ENCODE measurements at places on chromosomes 2 and 18.

DNA sequence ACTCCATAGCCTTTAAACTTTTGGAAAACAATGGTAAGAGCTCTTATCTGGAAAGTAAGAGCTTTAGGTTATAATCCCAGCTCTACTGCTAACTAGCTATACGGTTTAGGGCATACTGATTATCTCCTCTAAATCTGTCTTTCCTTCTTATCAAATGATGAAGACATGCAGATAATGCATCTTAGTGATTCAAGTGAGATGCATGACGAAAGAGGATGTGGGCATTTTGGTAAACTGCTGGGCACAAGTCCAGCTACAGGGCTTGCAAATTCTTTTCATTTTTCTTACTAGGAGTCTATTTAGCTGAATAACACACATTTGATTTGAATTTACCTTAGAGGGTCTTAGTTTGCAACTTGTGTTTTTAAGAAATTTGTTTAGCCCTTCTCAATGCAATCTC is 1604.8 kb upstream of the ZEB2 start:
- DNase-seq, result no peak

DNA sequence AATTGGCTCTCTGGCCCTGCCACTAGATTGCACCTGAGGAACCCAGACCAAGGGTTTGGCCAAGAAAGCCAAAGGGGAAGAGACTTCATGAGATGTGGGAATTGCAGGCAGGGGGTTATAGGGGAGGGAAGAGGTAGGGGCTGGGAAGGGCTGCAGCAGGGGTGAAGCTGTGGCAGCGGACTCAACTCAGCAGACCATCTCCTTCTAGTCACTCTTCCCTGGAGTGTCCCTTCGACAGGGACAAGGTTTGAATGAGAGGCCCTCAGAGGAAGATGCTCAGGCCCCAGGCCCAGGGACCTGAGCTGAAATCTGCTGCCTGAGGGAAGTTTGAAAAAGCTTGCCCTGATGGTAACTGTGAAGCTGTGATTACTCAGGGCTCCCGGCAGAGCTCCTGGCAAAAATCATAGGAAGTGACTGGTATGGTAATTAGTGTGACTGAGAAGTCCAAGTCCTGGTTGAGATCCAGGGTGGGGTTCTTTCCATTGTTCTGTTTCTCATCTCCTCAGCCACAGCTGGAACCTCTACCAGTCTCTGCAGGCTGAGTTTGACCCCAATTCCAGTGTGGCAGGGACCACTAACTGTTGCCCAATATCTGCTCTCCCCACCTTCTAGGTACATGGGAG is 300.9 kb downstream of the CYP26B1 start:
- DNase-seq, result no peak

- no peak for DNase-seq
Measured at GRCh38 chr2:51778806-51779205, 746.9 kb upstream of the NRXN1 start.

DNA sequence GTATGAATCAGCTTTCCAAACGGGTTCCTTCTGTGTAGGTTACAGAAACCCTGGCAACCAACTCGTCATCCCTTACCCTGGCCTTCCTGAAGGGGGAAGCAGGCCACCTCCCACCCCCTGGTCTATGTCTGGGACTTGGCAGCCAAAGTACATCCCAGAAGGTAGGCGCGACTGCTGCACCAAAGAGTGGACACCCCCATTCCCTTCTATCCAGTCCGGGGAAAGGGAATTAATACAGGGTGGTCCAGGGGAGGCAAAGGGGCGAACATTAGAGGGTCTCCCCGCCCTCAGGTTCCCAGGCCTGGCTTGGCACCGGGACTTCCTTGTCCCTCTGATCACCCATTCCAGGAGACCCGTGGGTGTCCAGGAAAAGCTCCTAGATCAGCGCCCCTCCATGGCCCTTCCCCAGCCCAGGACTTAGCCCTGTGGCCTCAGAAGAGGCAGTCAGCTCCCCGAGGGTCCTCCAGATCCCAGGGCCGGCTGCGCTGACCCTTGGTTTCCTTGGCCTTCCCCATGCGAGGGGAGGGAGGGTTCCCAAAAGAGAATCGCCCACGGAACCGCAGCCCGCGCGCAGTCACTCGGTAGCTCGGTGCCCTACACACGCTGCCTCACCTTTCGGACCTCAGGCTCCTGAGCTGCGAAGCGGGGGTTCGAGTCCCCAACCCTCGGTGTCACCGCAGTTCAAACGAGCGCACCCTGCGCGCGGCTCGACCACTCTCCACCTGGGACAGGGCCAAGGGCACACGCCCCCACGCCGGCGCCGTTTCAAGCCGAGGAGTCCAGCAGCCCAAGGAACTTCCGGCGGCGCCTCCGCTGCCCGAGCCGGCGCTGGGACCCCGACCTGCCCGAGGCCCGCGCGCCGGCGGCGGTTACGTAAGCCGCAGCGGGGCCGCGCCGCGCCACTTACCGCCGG is at the start of gene PER2:
PER2 (minus strand) TSS at position 874 of the 913 bp plus-strand sequence. CDS start 10,674 bp downstream, outside the sequence.
- no peak for DNase-seq

DNA sequence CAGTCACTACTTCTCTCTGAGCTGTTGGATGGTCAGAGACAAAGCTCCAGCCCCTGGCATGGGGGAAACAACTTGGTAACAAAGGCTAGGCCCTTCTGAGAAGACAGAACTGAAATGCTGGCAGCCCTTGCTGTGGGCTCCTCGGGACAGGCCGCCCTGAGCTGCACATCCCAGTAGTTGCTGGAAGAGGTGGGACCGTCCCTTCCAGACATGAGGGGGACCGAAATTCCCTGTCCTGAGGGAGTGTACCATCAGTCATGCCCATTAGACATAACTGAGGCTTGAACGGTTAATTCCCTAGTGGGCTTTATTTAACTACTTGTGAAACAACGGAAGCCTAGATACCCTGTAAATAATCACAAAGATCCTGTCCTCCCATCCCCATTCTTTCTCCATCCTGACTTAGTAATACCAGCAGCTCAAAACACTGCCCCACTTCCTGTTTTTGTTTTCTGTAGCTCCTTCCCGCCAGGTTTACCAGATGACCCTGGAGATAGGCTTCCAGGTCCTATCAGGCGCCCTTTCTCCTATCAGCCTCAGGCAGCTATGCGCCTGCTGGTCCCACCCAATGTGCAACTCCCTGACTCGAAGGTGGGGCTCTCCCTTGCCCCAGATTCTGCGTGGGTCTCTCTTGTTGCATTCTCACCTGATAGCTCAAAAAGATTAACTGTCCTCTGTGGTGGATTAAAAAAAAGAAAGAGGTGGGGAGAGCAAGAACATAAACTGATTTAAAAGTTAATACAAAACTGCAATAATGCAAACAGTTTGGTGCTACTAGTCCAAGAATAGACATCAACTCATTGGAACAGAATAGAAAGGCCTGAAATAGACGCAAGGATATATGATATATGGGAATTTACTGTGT is 37.0 kb upstream of the NT5DC4 start:
- no peak for DNase-seq

DNA sequence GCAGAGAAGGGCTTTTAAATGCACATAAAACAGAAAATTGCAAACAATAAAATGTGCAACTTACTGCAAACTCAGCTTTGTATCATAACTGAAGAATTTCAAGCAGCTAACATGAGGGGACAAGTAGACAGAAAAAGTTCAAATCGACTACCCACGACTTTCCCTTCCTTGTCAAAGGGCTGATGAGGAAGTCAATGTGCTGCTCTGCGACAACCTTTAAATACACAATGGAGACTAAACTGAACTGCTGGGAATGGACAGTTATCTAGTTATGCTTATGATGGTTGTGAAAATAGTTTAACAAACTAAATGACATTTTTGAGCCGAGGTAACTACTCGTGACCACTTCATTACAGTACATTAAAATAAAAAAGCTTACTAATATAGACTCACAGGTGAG is 84.1 kb downstream of the INO80D start:
- DNase-seq, result no peak

DNA sequence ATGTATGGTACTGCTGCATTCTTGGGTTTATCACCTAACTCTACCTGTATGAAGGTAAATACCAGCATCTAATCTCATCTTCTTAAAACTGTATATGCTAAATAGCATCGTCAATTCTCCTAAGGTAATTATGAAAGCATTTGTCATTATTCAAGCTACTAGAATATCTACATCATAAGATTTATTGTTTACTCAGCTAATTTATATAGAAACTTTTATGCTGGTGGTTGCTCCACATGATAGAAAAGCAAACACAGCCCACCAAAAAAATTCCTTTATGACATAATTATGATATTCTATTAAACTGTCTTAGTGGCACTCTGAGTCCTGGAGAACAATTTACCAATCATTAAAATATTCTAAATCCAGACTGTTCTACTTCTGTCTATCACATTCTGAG is 1226.1 kb upstream of the NRXN1 start:
- no peak for DNase-seq

DNA sequence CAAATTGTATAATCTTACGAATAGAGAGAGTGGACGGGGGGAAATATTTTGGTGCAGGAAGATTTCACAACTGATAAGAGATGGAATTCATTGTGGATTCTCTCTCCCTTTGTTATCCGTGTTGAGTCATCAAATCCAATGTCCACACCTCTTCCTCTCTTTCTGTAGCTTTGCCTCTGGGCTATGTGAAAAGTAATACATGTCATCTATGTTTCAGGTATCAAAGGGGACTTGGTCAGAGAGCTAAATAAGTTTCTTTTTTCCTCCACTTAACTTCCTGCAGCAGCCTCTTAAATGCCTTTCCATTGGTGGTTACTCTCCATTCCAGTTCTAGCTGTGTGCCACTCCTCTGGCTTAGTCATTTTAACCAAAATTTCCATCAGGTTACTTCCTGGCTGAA is 169.3 kb upstream of the NXPH2 start:
- no peak for DNase-seq

DNA sequence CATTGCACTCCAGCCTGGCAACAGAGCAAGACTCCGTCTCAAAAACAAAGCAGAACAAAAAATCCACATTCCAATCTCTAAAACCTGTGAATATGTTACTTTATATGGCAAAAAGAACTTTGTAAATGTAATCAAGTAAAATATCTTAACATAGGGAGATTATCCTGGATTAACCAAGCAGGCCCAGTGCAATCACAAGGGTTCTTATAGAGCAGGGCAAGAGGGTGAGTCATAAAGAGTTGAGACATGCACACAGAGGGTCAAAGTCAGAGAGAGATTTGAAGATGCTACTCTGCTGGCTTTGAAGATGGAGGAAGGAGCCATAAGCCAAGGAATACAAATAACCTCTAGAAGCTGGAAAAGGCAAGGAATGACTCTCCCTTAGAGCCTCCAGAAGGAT is 60.9 kb upstream of the SLC9A2 start:
- DNase-seq, result no peak

DNA sequence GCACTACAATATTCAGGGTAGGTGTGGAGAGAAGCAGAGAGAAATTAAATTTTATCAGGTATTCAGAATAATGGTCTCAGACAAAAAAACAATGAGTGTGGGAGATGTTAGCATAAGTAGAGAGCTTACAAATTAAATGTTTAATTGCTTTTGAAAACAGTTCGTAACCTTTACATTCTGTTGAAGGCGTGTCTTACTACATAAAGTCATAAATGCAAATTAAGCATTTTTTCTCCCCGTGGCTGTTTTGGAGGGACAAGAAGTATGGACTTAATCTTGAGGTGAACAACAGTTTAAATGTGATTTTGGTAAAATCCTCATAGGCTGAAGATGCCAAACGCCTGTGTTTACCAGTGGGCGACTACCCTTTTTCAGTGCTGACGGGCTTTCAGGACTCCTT is 55.8 kb downstream of the OXER1 start:
- no peak for DNase-seq

GRCh38 chr2:64987956-64988419 is 1.2 kb upstream of the SLC1A4 start:
- no peak for DNase-seq

- no peak for DNase-seq
Measured at GRCh38 chr2:113068706-113069485, 1.1 kb downstream of the IL1F10 start.

DNA sequence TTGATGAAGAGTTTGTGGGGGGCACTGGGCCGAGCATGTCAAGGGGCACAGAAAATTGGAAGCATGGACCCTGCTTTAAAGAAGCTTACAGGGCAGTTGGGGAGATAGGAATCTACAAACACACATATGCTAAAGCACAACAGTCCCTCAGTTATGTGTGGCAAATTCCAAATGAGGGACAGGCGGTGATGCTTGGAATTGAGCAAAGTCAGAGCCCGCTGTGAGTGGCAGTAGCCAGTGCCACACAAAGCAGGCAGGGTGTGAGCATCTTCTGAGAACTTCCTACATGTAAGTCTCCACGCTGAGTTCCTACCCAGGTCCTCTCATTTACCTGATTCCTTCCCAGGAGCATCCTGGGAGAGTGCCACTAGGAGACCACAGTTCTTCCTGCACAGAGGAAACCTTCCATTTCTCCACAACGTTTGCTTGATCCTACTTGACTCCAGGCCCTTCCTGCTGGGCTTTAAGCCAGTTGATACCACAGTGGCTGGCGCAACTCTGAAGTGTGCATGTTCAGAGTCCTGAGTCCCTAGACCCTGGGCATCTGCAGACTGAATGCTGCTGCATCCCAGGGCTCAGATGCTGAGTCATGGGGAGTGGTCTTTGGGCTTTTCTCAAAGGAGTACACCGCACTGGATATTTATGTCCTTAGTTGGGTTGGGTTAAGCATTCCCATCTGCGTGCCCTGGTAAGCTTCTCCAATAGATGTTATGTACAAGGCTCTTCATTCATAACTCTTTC is 287.3 kb upstream of the REV1 start:
- no peak for DNase-seq

DNA sequence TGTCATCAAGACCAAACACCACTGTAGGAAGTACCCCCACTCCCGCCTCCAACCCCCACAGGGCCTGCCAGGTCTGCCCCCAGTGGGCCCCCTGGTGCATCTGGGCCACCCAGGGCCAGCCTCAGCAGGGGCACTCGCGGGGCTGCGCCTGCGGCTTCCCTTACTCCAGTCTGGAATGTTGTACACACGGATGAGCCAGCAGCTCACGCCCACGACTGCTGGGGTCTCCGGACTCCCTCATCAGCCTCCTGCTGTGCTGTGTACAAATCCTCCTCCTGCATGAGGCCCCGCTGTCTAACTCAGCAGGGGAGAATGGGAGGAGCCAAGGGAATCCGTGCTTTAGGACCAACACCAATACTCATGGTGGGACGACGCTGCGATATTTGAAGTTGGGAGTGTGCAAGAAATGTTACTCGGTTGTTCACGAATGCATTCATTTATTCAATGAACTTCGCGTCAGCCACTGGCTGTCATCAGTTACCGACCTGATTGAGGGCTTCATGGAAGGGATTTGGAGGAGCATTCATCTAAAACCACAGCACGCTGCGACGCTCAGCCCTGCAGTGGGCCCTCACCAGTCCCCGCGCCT is 654 bp upstream of the ASB1 start:
- DNase-seq, result no peak

DNA sequence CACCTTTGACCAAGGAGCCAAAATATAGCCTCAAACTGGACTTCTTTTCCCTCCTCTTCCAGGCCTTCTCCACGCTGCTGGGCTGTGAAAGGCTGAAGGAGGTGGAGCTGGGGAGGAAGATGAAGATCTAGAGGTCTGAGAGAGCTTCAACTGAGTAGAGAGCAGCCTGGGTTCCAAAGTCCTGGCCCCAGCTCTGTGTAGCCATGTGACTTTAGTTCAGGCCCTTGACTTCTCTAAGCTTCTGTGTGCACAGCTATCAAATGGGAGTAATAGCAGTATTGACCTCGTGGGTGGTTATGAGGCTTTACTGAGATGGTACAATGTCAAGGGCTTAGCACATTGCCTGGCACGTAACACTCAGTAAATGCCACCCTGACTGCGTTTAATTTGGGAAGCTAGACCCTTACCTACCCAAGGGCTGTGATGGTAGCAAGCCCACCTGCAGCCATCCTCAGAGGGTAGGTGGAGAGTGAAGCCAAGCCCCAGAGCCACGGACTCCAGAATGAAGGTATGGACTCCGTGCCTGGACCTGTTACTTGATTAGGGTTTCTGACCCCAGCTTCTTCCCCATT is 38.4 kb downstream of the SERTAD2 start:
- DNase-seq, result no peak

GRCh38 chr2:164198256-164198655 is 423.0 kb downstream of the GRB14 start:
- no peak for DNase-seq

All from stimulated activated CD4-positive, alpha-beta T cell treated with anti-CD3 and anti-CD28 coated beads, Interleukin-15, amount 100 ng/mL, for 1 hour (primary cell).